Amniotic stem cell (primary cell): ENCODE measurements at places on chromosomes 16 and 17.

DNA sequence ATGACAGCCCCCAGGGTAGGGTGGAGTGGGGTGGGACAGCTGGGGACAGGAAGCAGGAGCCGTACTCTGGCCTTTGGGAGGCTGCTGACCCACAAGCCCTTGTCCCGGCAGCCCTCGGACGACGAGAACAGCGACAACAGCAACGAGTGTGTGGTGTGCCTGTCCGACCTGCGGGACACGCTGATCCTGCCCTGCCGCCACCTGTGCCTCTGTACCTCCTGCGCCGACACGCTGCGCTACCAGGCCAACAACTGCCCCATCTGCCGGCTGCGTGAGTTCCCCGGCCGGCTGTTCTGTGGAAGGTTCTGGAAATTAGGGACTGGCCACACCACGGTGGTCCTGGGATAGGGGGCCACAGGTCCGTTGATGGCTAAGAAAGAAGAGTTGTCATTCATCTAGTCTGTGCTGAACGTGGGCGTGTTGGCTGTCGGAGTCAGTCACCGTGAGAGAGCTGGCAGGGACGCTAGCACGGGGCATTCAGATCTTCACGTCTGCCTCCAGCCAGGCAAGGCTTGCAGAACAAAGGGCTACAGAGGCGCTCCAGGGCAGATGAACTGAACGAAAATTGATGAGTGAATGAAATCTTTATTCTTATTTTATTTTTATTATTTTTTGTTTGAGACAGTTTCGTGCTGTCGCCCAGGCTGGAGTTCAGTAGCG, 19.8 kb upstream of the NUDT16L1 start:
- no peak for DNase-seq

- no peak for DNase-seq
Measured at GRCh38 chr17:49496867-49497147, 1.7 kb downstream of the NGFR start.

DNA sequence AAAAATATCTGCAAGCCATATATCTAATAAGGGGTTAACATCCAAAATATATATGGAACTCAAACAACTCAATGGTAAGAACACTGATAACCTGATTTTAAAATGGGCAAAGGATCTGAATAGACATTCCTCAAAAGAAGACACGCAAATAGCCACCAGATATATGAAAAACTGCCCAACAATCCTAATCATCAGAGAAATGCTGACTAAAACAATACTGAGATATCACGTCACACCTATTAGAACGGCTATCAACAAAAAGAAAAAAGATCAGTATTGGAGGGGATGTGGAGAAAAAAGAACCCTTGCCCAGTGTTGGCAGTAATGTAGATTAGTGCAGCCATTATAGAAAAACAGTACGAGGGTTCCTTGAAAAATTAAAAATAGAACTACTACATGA, 97.2 kb downstream of the CEP112 start:
- DNase-seq: no peak

- no peak for DNase-seq
Measured at GRCh38 chr16:28289048-28289447, 3.3 kb upstream of the SBK1 start.

- DNase-seq: peak; percentile 88
Measured at GRCh38 chr16:75555213-75555706, 792 bp downstream of the TMEM231 start.

DNA sequence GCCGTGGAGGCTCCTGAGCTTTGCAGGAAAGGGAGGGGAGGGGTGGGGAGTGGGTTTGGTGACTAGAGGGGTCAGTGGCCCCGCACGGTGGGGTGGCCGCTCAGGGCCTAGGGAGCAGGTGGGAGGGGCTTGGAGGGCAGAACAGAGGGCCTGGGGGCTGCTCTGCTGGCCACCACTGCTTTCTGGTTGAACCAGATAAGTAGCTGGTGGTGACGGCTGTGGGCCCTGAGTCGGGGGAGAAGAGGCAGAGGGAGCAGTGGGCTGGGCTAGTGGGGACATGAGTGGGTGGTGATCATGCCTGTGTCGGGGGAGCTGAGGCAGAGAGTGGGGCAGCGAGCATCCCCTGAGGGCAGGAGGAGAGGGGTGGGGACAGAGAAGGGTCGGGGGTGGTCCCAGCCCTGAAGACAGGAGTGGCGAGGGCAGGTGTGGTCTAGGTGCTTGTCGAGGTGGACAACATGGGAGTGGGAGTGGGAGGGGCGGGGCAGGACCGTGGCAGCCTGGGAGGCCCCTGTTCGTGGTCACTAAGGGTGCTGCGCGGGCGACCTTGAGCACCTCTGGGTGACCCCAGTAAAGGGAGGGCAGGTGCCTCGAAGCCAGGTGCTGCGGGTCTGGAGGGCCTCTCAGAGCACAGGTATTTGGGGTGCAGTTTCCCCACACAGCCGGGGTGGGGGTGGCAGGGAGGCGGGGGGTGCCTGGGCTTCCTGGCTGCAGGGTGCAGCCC, 6.3 kb upstream of the CD7 start:
- DNase-seq: no peak

- DNase-seq: no peak
Measured at GRCh38 chr16:2006317-2006716, 3.3 kb downstream of the ZNF598 start.

DNA sequence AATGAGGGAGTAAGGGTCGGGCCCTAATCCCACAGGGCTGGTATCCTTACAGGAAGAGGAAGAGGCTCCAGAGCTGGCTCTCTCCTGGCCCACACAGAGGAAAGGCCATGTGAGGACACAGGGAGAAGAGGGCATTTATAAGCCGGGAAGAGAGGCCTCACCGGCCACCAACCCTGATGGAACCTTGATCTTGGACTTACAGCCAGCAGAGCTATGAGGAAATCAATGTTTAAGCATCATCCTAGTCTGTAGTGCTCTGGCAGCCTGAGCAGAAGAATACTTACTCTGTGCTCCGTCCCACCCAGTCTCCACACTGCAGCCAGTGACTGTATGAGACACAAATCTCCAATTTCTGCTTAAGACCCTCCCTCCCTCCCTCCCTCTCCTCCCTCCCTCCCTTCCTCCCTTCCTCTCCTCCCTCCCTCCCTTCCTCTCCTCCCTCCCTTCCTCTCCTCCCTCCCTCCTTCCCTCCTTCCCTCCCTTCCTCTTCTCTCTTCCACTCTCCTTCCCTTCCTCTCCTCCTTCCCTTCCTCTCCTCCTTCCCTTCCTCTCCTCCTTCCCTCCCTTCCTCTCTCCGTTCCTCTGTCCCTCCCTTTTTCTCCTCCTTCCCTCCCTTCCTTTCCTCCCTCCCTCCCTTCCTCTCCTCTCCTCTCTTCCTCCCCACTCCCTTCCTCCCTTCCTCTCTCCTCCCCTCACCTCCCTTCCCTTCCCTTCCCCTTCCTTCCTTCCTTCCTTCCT, 8.9 kb upstream of the TMEM220 start:
- no peak for DNase-seq

DNA sequence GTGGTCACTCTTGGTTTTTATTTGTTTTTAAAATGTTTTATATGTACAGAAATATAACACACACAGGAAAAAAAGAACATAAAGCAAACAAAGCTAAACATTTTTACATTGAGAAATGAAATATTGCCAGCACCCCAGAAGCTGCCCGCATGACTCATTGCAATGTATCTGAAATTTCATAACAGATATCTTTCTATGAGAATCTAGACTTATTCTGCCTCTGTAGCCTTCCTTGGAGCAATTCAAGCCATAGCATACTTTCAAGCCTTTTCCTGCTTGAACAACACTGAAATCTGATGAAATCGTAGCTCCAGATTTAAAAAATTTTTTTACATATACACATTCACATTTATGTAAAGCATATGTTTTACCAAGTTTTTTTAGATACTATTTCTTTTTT, 86.9 kb downstream of the RBBP6 start:
- peak; percentile 23 for DNase-seq

GRCh38 chr17:33266116-33266515, 27.0 kb downstream of the ASIC2 start:
- DNase-seq: no peak

- no peak for DNase-seq
Measured at GRCh38 chr16:9068886-9069285, 22.6 kb upstream of the HAPSTR1 start.

- DNase-seq: no peak
Measured at GRCh38 chr17:1047879-1048470, 51.0 kb downstream of the TIMM22 start.

- DNase-seq: no peak
Measured at GRCh38 chr16:1794221-1794871, 841 bp upstream of the IGFALS start.

- DNase-seq: no peak
Measured at GRCh38 chr17:65181237-65182061, 44.3 kb downstream of the RGS9 start.

DNA sequence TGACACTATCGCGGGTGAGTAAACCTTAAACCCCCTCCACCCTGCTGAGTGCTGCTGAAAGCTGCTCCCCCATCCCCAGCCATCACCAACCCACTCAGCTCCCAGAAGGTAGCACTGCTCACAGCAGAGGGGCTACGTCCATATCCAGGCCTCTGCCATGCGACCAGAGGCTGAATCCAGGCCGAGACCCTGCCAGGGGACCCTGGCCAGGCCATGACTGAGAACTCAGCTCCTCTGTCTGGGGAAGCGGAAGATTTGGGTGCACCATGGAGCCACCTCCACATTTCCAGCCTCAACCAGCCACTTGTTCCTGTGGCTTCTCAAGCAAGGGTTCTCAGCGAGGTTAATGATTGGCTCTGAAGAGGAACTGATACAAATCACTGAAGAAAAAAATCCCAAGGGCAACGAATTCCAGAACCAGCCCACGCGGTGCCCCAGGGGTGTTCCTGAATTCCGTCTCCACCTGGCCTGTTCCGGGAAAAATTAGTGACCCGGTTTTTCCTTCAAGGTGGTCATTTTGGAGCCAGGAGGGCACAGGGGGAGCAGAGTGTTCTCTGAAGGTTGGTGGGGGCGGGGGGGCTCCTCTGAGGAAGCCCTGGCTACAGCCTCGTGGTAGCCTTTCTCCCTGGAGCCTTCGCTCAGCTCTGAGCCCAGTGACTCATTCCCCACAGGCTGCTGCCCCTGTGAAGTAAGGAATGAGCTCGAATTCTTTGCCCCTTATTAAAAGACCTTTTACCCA, 9.3 kb upstream of the SLC16A5 start:
- peak; percentile 52 for DNase-seq

DNA sequence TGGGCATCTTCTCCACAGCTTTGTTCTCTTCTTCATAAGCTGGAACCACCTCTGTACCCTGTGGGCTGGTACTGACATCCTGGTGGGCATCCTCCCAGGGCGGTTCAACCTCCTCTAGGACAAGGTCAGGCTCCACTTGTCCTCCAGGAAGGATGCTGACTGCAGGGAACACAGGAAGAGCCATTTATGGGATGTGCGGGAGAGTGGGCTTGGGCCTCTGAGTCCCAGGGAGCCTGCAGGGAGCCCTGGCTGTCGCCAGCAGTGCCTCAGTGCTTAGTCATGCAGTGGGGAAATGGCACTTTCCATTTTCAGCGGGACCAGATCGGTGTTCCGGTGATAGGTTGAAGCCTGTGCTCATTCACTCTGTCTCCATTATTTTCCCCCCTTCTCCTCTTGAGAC, 20.5 kb downstream of the CNGB1 start:
- DNase-seq: no peak

DNA sequence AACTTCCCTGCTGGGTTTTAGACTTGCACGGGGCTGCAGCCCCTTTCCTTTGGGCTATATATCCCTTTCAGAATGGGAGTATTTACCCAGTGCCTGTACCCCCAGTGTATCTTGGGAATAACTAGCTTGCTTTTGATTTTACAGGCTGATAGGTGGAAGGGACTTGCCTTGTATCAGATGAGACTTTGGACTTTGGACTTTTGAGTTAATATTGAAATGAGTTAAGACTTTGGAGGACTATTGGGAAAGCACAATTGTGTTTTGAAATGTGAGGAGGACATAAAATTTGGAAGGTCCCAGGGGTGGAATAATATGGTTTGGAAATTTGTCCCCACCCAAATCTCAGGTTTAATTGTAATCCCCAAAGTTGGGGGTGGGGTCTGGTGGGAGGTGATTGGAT, 393.8 kb upstream of the KIF2B start:
- DNase-seq: no peak

DNA sequence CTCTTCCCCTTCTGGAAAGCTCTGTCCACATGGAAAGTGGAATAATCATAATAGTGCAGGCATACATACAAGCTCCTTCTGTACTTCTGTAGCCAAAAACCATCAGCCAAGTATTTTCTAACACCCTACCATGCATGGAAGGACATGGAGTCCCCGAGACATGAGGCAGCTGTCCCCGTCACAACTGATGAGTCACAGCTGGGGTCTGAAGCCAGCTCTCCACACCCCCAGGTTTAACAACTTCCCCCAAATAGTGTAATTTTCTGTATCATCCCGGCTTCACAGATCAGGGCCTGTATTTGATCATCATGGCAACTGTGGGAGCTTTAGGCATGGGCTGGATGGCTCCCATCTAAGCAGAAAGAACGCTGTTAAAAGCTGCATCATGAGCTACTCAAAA, 16.6 kb downstream of the C16orf96 start:
- no peak for DNase-seq

DNA sequence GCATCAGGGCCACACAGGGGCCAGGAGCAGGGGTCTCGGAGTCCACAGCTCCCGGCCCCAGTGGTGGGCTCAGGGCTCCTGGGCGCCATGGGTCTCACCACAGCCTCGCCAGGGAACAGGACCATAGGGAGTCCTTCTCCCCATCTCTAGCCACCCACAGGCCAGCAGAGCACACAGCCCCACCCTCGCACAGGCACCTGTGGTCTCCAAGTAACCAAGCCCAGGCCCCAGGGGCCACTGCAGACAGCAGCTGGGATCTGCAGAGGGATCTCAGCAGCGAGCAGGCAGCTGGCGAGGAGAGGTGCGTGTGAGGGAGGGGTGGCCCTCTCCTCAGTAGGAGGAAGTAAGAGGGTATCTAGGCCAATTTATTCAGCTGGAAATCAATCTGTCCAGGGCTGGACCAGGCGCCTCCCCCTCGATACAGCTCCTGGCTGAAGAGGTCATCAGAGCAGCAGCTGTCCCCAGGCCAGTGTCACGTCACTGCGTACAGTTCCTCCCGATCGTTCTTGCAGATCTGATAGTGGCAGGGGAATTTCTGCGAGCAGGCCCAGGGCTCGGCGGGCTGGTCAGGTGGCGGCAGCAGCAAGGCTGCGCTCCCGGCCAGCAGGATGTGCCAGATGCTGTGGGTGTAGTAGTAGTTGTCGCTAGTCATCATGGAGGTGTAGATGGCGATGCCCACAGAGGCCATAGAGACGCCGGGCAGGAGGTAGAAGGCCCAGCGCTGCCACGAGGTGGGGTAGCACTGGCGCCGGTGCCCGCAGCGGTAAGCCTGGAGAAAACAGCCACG, 1.4 kb upstream of the MRPL28 start:
- DNase-seq: no peak

- DNase-seq: no peak
Measured at GRCh38 chr17:17510456-17511292, 14.5 kb upstream of the RASD1 start.

DNA sequence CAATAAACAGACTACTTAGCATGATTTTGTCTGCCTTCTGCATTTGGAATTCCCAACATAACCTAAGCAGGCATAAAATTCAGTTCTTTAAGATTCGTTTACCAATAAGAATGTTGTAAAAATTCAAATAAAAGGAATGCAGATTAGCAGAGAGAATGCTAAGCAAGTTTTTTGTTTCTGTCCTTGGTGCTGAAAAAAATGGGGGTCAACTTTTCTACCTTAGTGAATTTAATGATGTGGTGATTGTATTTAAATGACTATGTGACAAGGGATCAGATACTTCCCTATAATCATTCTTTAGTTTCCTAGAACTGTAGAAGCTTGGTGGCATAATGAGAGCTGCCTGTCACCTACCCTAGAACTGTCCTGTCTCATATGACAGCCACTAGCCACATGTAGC, 159.5 kb downstream of the RBFOX1 start:
- DNase-seq: no peak

GRCh38 chr16:50924759-50925545, 183.1 kb downstream of the CYLD start:
- no peak for DNase-seq
